H7 (cell line): ENCODE measurements at places on chromosomes 5 and 9.

DNA sequence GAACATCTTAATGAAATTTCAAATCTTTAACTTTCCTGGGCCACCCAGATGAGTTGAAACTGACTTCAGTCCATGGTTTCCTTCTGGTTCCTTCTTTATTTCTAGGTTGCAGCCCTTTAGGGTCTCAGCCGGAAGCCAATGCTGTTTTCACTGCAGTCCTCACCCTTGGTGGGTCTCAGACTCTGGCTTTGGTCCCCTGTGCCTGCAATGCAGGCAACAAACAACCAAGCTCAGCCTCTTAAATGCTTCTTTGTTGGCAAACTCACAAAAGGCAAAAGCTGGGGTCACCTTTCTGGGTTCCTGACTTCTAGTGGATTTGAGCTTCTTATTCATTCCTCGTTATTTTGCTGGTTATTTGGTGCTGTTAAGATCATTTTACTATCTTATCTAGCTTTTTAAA, 19.3 kb upstream of the APC start:
- DNase-seq = no peak

DNA sequence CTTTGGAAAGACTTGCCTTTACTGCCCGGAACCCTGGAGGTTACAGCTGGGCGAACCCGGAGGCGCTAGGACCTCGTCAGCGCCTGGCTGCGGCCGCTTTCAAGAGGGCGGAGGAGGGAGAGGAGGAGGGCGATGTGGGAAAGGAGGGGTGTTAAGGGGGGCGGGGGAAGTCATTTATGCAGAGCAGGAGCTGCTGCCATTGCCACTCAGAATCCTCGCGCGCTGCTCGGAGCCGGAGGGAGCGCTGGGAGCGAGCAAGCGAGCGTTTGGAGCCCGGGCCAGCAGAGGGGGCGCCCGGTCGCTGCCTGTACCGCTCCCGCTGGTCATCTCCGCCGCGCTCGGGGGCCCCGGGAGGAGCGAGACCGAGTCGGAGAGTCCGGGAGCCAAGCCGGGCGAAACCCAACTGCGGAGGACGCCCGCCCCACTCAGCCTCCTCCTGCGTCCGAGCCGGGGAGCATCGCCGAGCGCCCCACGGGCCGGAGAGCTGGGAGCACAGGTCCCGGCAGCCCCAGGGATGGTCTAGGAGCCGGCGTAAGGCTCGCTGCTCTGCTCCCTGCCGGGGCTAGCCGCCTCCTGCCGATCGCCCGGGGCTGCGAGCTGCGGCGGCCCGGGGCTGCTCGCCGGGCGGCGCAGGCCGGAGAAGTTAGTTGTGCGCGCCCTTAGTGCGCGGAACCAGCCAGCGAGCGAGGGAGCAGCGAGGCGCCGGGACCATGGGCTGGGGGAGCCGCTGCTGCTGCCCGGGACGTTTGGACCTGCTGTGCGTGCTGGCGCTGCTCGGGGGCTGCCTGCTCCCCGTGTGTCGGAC, at the start of gene PCSK5:
Gene PCSK5, plus strand, starts transcription at position 202 of the 805 bp plus-strand sequence. Its CDS starts 509 bp downstream, at position 711.
- peak; percentile 92 for DNase-seq

- DNase-seq = no peak
Observed at GRCh38 chr5:64100203-64100602, 65.4 kb upstream of the RNF180 start.

- DNase-seq = no peak
Observed at GRCh38 chr9:9992936-9993335, 619.9 kb downstream of the PTPRD start.

DNA sequence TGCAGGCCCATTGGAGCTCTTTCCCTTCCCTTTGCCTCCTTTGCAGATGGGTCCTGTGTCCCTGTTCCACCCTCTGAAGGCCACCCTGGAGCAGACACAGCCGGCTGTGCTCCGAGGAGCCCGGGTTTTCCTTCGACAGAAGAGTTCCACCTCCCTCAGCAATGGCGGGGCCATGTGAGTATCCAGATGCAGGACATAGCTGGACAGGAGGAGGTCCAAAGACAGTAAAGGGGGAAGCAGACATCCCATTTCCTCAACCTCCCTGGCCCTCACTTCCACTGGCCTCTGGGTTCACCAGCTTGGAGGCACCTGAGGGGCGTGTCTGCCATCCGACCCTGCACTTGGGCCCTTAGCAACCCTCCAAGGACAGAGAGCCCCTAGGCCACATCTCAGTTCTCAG, 237.9 kb downstream of the CACNA1B start:
- DNase-seq = peak; percentile 16

GRCh38 chr9:83007521-83008300, 55.2 kb downstream of the RASEF start:
- DNase-seq = no peak

- DNase-seq = peak; percentile 28
Observed at GRCh38 chr9:80410106-80410505, 838.3 kb downstream of the TLE4 start.

DNA sequence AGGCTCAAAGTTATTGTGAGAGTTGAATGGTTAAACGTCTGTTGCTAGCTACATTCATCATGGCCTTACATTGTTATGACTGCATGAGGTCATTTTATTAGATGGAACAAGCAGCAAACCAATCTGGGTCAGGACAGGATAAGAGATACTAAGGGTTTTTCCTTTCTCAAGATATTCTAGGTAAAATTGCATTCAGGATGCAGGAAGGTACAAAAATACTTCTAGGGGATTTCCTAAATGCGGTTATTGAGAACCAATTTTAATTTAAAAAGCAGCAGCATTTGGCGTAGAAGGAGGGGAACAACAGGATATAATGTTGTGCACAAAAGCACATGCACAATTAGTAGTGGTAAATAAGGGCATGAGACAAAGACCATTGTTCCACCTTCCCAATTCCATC, 39.2 kb upstream of the LURAP1L start:
- DNase-seq = no peak

DNA sequence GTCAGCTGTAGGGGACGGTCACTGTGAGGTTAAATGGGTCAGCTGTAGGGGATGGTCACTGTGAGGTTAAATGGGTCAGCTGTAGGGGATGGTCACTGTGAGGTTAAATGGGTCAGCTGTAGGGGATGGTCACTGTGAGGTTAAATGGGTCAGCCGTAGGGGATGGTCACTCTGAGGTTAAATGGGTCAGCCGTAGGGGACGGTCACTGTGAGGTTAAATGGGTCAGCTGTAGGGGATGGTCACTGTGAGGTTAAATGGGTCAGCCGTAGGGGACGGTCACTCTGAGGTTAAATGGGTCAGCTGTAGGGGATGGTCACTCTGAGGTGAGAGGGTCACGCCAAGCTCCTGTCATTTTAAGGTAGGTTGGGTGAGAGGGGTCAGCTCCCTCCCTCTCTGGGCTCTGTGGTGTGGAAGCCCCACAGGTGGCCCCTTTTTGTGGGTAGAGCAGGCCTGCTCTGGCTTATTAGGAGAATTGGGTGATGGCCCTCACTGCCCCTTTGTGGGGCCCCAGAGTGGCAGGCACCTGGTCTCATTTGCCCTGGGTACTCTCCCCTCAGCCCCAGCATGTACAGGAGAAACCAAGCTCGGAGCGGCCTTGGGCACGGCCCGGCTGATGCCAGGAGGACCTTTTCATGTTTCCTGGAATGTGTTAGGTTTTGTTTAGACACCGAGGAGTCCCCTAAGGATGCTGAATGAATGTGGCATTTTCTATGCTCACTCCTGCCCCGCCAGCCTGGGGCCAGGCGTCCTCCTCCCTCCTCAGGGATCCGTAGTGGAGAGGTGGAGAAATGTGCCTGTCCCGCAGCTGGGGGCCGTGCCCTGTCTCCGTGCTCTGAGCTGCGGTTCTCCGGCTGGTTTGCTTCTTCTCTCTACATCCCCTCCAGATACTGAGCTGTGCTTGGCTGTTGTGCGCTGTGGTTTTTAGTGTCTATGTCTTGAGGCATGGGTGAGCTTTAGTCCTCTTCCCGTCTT, 31.4 kb downstream of the AHRR start:
- peak; percentile 78 for DNase-seq

DNA sequence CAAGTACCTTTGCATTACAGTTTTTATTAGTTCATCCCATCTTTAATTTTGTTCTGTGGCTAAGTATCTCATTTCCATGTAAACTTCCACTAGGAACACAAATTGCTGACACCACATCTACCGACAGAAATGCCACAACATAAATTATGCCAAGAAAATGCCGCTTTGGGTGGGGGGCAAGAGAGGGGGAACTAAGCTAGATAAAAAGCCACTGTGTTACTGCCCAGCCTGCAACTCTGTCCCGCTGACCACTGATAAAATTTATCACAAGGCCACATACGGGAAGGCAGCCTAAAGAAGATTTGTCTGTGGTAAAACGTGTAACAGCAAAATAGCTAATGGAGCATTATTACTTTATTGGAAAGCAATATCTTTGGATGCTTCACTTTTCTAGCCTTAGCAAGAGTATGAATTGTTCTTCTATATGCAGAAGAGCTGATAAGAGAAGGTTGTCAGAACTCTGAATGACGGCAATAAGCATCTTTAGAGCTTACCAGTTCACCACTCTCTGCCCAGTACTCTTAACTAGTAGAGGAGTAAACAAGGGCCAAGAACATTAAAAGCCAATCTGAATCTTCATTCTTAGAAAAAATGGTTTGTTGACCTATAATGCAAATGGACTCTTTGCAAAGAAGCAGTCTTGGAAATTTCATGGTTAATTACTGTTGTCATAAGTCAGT, 172.2 kb upstream of the MEF2C start:
- no peak for DNase-seq

DNA sequence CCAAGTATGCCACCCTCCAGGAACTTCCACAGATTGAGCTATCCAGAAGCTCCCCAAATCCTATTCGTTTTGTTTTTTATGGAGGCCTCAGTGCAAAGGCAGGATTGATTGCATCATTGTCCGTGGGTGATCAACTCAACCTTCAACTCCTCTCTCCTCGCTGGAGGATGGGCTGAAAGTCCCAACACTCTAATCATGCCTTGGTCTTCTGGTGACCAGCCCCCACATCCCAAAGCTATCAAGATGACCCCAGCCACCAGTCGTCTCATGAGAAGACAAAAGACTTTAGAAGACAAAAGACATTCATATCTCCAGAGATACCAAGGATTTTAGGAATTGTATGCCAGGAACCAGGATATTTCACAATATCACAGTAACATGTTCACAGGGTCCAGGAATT, 441.6 kb upstream of the WWC1 start:
- no peak for DNase-seq

GRCh38 chr9:111013250-111013649, 25.0 kb downstream of the LPAR1 start:
- DNase-seq = no peak

DNA sequence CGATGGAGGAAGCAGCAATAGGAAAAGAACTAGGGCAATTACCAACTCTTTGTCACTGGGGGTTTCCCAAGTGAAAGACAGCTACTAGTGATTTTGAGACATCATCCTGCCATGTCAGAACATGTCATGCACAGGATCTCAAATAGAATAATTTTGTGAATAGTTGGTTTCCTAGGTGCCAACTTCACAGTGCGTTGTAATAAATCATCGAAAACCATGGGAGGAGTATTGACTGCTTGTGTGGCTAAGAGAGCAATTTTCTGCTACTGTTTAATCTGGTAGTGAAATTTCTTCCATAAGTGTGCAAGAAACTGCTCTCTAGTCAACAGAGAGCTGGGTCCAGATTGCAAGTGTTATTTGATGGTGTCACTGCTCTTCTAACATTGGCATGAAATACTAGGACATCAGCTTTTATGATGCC, 168.6 kb downstream of the NNT start:
- DNase-seq = no peak

GRCh38 chr9:124928116-124928515, 12.8 kb downstream of the GOLGA1 start:
- DNase-seq = no peak

DNA sequence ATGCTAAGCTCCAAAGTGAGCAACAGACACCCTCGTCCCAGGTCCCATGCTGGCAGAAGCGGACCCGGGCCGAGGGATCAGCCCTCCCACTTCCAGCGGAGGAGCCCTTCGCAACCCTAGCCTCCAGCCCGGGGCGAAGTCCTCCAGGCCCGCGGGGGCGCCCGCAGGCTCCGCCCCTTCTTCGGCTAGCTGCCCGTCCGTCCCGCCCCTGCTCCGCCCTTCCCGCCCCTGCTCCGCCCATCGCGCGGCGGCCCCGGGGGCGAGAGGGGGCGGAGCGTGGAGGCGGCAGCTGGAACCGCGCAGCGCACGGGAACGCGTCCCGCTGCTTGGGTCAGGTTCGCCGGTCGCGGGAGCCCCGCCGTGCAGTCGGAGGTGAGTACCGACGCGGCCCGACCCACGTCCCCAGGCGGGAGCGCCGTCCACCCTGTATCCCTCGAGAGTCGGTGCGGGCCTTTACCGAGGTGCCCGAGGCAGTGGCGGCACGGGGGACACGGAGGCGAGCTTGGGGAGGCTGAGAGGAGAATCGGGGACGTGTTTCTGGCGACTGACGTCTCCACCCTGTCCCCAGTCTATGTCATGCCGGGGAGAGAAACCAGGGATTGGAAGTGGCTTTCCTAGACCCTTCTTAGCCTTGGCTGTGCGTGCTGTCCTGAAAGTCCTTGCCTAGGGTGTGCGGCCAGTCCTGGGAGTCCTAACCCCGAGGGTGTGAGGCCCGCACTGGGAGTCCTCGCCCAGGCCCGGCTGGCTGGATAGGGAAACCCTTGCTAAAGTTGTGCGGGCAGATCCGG, at the start of gene ACO1:
Gene ACO1, plus strand, starts transcription at position 280 of the 788 bp plus-strand sequence. CDS start 20,864 bp downstream, outside the sequence.
- peak; percentile 99 for DNase-seq

DNA sequence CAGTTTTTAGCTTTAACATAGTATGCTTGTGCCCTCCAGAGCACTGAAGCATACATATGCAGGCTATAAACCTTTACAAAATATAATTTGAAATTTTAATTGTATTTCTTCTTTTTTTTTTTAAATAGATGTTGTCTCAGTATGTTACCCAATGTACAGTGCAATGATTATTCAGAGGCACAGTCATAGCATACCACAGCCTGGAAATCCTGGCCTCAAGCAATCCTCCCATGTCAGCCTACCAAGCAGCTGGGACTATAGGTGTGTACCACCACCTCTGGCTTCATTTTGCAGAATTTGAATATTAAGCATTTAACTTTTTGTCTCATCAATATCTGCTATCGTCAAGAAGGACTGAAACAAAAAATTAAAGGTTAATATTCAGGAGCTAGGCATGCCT, 16.9 kb upstream of the ZNF782 start:
- no peak for DNase-seq

DNA sequence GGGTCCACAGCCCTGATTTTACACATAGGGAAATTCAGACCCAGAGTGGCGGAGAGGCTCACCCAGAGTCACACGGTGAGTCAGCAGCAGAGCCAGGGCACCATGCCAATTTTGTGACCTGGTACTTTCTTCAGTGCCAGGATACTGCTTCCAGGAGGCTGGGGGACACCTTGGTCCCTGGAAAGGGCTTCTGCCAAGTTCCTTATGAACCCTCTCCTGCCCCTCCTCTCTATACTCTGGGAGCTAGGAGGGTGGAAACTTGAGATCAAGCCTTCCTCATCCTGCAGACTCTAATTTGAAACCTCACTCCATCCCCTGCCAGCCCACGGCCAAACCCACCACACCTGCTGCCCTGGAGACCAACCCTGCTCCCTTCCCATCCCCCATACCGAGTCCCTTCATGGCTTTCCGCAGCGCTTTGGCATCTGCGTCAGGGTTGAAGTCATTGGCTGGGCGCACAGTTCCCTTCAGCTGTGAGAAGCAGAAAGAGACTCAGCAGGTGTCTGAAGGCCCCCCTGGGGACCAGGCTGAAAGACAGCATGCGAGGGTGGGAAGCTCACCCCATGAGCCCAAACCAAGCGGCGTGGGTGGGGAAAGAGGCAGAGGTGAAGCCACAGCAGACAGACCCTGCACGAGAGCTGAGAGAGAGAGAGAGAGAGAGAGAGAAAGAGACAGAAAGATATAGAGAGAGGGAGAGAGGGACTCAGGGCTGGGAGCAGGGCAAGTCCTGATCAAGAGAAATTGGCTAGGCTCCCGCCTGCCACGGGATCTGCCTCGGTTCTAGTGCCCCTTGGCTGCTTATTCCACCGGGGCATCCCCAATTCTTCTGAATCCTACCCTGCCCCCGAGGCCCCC, 33.5 kb downstream of the ANXA6 start:
- no peak for DNase-seq
